ENCODE measurements at places on chromosomes 1 and 21. TPM values are rescaled to one million over a fixed set of nuclear protein-coding genes. Genes with fewer than 3 reads are reported as not detected.

DNA sequence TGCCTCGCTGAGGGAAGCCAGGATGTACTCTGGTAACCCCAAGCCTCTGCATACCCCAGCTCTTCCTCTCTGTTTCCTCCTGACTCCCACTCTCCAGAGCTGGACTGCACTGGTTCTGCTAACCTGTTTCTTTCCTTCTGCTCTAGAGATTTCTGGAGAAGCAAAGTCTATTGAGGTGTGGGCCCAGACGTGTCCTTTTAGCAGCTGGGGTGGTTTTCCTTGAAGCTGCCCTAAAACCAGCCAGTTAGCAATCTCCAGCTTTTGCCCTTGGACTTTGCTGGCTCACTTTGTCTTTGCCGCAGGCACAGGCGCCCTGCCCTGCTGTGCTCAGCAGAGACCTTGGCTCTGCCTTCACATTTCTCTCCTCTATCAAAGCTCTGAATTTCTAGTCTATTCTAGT lies 171.8 kb upstream of the IVNS1ABP start:
- DNase-seq = no peak

GRCh38 chr21:34078915-34079314 lies 5.5 kb downstream of the MRPS6 start:
- no peak for DNase-seq

DNA sequence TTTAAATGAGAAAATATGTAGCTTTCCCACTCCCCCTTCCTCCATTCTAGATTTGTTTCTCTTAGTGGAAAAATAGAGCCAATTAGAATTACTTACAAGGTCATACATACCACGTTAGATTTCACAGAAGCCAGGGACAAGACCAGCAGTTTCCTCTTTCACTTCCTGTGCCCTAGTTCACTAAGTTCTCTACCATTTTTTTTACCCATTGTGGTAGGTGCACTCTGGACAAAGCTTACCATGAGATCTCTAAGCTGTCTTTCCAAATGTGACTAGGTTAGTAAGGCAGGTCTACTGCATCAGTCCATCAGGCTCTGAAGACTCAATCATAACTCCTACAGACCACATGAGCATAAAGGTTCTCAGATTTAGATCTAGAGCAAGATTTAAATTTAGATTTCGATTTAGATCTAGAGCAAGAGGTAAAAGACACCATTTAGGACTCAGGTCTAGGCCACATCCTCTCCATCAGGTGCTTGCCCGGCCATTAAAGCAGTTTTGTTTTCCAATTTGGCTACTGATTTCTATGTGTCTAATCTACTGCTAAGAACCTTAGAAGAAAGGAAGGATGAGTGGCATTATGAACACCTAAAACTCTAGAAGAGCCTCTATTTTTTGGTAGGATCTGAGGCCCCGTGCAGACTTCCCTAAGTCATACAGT lies 235.3 kb downstream of the FAF1 start:
- DNase-seq = no peak

RXFP4 gene
- not detected for total RNA-seq

GRCh38 chr1:67710417-67710816 lies 25.4 kb downstream of the GADD45A start:
- no peak for DNase-seq

DNA sequence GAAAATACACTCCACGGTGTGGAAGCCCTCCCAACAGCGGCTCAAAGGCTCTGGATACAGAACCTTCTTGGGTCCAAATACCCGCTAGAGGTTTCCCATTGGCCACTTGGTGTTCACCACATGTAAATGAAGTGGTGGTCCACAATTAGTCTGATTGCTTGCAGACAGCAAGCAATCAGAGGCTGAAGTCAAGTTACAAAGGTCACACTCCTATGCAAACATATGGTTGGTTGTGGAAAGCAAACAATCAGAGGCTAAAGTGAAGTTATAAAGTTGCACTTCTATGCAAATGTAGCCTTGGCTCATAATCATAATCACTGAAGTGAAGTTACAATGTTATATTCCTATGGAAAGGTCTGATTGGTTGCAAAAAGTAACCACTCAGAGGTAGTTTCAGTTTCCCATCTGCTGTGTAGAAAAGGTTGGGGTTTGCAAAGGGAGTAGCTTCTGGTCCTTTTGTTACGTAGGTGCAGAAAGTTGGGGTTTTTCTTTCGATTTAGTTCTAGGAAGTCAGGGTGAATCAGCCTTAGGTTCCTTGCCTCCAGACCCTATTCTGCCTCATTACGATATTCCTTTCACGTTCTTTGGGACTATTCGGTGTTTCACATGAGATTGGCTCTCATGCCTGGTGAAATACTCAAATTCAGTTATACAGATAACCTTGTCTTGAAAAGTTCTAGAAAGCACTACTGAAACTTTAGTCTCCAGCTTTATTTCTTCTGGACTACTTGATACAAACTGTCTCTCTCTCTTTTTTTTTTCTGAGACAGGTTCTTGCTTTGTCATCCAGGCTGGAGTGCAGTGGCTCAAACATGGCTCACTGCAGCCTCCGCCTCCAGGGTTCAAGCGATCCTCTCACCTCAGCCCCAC lies 36.7 kb upstream of the MTF2 start:
- no peak for DNase-seq

APOBEC4 gene
- not detected for total RNA-seq

Data from fibroblast of villous mesenchyme (primary cell).